ENCODE measurements at places on chromosomes 2 and 18. TPM values are rescaled to one million over a fixed set of nuclear protein-coding genes. Genes with fewer than 3 reads are reported as not detected.
A peak's percentile ranks its signal among the peaks of the same experiment; 100 is the strongest.

- no peak for DNase-seq
These were observed 219.8 kb upstream of the AGAP1 start for GRCh38 chr2:235274023-235274422.

DNA sequence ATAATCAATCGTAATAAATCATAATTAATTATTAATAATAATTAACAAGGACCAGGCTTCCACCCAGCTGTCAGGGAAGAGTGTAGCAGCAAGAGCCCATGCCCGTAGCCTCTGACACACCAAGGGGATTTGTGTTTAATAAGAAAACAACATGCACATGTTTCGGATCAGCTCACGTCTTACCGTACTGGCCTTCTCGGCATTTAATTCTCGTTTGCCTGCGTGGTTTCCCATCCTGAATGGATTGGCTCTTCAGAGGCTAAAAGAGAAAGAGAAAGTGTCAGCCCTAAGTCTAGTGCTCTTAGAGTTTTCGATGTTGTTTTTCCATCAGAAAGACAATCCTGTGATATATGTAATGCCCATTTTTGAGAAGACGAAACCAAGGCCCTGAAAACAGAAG, 27.6 kb downstream of the MBP start:
- no peak for DNase-seq

DNA sequence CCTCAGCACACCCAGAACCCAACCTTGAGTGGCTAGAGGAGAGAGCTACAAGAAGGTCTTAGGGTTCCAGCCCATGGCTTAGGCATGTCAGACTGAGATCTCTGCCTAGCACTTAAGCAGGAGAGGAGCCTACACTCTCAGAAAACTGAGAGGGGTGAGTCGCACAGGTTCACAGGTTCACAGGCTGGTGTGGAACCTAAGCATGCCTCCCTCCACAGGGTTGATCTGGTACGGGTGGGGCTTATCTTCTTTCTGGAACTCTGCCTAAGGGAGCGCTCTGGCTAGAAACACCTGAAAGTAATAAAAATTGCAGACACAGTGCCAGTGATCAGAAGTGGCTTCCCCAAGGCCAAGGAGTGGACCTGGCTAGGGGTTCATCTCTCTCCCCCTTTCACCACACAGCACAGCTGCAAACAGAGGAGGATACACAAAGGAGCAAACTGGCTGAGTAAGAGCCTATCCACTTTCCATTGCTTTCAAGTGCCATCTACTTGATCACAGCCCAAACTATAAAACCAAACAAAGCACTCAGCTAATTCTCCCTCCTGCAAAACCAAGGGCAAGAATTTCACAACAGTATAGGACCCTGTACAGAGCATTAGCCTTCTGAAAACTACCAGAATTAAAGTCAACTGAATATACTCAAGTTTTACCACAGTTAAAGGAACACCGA, 481.9 kb upstream of the SETBP1 start:
- no peak for DNase-seq

SDC1 gene
- 0.50 TPM for total RNA-seq

DNA sequence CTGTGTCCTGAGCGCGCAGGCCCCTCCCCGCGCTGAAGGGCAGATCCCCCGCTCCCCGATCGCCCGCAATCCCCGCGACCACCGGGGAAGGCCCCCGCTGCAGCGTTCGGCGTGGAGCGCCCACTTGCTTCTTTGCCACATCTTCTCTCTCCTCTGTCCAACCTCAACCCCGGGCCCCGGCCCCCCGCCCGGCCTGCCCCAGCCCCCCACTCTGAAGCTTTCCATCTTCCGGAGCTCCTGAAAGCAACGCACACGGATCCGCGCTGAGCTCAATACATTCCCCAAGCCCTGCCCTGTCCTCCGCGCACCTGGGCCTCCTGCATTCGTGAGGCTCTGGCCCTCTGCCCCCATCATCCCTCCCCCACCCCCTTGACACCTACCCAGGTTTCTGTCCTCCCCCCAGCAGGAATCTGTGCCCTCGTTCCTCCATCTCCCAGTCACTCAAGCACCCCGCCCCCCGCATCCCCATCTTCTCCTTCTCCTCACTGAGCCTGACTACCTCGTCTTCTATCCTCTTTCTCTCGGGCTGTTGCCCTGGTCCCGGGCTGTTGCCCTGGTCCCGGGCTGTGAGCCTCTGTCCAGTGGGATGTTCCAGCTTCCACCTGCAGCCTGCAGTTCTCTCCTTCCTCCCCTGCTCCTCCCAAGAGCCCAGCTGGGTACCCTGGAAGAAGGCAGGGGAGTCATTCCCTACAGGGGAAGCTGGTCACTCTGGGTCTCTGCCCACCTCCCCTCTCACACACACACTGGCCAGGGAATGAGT, 7.8 kb downstream of the SPEG start:
- no peak for DNase-seq

DNA sequence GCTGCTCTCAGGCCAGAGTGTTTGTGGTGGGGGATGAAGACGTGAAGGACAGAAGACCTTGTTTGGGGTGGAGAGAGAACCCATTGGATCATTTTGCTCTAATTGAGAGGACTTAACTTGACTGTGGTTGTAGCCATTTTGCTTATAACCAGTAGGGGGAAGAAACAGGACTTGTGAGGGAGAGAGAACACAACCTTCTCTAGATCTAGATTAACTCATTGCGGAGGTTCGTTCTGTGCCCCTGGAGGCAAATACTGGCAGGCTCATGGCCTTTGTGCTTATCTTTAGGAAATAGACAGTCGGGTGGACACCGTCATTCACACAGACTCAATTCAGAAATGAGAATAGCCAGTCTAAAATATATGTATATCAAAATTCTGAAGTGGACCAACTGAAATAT, 147.0 kb upstream of the LHCGR start:
- DNase-seq: no peak

TM4SF20 gene
- total RNA-seq: not detected

GAREM1 gene
- total RNA-seq: 12.7 TPM

GRCh38 chr2:189880429-189880828, 96.2 kb downstream of the PMS1 start:
- no peak for DNase-seq

TCF23 gene
- total RNA-seq: 0.24 TPM

ANKRD62 gene
- not detected for total RNA-seq

DNA sequence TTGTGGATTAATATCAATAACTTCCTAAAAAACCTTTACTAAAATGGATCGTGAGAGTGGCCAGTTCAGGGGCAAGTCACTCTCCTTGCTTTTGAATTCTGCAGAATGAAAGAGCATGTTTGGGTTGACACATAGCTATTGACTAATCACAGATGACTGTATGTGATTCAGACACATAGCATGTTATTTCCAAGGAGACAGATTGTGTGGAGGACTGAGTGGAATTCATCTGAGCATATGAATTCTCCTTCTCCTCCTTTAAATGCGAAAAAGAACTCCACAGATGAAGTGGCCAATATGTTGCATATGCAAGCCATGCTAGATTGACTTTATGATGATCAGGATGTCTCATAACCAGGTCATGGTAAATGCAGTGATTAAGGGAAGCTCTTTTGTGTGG, 249.4 kb upstream of the FAM98A start:
- DNase-seq: no peak

GRCh38 chr2:20976527-20976926, 67.3 kb downstream of the APOB start:
- no peak for DNase-seq

DNA sequence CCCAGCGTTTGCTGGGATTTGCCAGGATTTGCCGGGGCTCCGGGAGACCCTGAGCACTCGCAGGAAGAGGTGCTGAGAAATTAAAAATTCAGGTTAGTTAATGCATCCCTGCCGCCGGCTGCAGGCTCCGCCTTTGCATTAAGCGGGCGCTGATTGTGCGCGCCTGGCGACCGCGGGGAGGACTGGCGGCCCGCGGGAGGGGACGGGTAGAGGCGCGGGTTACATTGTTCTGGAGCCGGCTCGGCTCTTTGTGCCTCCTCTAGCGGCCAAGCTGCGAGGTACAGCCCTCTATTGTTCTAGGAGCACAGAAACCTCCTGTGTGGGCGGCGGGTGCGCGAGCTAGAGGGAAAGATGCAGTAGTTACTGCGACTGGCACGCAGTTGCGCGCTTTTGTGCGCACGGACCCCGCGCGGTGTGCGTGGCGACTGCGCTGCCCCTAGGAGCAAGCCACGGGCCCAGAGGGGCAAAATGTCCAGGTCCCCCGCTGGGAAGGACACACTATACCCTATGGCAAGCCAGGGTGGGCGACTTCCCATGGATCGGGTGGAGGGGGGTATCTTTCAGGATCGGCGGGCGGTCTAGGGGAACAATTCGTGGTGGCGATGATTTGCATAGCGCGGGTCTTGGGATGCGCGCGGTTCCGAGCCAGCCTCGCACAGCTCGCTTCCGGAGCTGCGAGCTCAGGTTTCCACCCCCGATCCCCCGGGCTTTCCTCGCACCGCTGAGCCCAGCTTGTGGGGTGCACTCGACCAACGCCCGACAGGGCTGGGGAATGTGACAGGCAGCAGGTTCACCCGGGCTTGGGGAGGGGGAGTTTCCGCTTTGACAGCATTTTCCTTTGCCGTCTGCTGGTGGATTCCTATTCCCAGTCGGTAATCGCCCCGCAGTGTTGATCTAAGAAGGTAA, 2.8 kb downstream of the ONECUT2 start:
- DNase-seq: peak; percentile 60

- DNase-seq: peak; percentile 38
These were observed at the start of gene ERFE for GRCh38 chr2:238158509-238159070. TSS of gene ERFE (plus strand) at chr2:238158970. CDS start at chr2:238159008, 38 bp downstream.

PSTPIP2 gene
- 3.2 TPM for total RNA-seq

- no peak for DNase-seq
These were observed 600.0 kb downstream of the SLC4A3 start for GRCh38 chr2:220227266-220227920.

GRCh38 chr2:76613330-76613729, 902.6 kb upstream of the GCFC2 start:
- DNase-seq: no peak
